ENCODE measurements at places on chromosomes 13 and 19.
A peak's percentile ranks its signal among the peaks of the same experiment; 100 is the strongest.

DNA sequence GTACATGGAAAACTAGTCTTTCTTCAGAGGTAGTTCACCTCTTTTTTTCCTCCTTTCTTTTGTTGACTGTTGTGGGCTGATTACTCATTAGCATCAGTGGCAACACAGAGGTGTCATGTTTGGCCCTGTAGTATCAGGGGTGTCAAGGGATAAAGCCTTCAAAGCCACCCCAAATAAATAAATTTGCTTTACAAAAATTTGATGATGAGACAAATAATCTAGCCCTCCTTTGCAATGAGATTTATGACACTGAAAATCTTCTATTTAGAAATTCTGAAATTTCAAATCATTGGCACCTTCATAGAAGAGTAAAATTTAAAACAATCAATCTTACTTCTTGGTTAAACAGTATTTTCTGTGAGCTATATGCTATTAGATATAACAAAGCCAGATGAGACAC, 1.9 kb downstream of the LACC1 start:
- no peak for DNase-seq

DNA sequence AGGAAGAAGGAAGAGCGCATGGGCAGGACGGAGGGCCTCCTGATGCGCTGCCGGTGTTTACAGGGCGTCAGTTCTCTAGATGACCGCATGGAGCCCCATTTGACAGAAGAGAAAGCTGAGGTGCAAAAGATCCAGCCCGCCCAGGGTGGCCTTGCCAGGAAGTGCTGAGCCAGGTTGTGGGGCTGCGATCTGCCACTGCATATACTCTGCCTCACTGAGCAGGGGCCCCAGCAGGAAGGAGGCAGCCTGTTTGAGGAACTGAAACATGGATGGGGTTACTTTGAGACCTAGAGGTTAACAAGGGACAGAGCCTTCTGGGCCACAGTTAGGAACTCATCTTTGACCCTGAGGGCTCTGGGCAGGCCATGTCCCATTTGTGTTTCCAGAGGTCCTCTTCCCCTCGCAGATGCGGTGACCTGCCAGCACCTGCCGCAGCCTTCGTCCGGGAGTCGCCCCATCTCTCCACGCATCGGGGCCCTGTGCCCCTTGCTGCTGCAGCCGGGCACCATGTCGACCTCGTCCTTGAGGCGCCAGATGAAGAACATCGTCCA, 3.2 kb downstream of the EPN1 start:
- no peak for DNase-seq

DNA sequence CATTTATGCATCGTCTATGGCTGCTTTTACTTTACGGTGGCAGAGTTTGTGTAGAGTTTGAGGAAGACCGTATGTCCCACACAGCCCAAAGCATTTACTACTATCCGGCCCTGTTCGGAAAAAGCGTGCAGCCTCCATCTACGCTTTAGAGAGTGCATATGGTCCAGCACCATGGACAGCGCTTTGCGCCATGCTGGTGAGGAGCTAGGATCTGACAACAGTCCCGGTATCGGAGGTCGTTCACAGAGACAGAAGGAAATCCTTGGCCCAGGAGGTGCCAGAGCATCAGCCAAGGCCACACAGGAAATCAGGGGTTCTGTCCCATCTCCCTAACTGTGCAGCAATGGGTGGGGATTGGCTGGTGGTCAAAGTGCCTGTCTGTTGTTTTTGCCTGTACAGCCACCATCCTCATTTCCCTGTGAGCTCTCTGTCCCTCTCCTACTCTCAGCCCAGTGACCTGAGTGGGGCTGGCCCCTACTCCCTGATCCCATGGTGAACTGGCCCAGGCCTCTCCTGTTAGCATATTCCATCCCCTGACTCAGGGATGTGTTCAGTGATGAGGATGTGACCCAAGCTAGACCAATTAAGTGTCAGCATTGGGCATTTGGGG, 16.2 kb upstream of the PRODH2 start:
- no peak for DNase-seq

DNA sequence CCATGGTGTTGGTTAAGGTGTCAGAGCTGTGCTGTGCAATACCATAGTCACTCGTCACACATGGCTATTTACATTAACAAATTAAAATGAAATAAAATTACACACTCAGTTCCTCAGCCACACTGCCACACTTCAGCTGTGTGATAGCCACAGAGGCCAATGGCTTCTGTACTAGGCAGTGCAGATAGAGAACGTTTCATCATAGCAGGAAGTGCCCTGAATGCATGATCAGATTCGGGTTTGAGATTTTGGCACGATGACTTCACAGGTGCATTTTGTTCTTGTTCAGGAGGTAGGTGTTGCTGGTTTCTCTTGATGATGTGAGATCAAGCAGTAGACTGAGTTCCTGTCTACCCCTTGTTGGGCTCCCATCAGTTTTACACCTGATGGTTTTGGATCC, 6.5 kb downstream of the ARMC6 start:
- peak; percentile 18 for DNase-seq

DNA sequence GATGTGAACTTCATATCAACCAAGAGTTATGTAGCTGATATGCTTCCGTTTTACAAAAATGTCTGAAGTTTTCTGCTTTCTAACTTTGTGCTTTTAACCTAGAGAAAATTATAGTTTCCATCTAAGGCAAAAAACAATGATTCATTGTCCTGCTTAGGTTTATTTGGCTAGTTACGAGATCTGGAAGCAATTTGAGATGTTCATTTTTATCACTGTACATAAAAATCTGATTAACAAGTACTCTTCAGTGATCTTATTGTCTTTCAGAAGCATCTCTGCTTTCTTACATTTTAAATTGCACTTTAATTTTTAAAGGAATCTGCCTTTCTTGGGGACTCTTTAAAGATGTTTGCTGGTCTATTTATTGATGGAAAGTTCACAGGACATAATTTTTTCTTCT, 188.1 kb downstream of the RFC3 start:
- DNase-seq = no peak

DNA sequence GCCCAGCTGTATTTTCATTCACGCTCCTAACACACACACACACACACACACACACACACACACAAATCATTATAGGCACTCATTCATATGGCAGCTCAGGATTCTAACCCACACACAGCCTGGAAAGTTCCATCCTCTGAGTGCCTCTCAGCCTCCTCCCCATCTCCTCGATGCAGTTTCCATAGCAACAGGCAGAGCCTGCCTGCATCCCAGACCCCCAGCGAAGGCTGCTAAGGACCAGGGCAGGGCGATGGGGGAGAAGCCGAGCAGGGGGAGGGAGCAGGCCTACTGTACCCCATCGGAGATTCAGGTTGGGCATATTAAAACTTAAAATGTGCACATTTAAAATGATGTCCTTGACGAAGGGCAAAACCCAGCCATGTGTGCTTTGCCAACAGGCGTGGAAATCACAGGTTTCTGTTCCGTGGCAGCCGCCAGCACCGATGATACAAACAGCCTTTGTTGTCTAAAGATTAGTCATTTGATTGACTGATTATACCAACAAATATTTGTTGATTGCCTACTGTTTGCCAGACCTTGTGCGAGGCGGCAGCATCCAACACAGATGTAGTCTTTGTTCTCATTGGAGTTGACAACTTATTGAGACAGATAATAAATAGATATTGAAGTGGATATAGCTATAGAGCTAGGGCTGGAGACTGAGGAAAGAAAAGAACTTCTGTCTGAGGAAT, 43.8 kb upstream of the USP29 start:
- DNase-seq = no peak

DNA sequence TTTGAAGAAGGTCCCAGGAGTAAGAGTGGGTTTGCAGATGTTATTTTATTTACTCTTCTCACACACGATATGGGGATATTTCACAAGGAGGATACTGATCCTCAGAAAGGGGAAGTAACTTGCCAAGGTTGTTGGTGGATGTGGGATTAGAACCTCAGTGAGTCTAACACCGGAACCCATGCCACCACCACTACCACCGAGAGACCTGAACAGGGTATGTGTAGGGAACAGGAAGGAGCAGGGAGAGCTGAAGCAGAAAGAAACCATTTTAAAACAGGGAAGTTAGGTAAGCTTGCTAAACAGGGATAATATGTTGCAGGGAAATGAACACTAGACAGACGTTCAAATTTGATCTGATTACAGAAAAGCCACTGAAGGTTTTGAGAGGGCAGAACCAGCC, 11.6 kb upstream of the CEACAM3 start:
- no peak for DNase-seq

GRCh38 chr19:48330012-48330681, 4.8 kb downstream of the EMP3 start:
- peak; percentile 86 for DNase-seq

DNA sequence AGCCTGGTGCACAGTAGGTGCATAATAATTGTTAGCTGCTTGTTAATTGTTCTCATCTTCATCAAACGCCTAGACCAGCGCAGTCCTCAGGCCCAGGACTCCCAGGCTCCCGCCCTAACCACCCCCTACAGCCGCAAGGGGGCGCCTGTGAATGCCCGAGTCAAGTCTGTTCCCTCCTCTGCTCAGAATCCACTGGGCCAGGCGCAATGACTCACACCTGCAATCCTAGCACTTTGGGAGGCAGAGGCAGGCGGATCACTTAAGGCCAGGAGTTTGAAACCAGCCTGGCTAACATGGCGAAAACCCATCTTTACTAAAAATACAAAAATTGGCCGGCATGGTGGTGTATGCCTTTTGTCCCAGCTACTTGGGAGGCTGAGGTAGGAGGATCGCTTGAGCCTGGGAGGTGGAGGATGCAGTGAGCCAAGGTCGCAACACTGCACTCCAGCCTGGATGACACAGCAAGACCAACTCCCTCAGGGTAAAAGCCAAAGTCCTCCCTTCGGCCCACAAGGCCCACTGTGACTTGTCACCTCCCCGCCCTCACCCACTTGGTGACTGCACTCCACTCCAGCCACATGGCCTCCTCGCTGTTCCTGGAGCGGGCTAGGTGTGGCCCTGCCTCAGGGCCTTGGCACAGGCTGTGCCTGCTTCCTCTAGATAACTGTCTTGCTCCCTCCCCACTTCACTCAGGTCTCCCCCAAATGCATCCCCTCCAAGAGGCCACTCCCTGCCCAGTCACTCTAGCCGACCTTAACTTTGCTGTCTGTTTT, 9.1 kb downstream of the ZNF653 start:
- peak; percentile 47 for DNase-seq

GRCh38 chr13:50077431-50077830, 62.2 kb downstream of the KCNRG start:
- DNase-seq = no peak

DNA sequence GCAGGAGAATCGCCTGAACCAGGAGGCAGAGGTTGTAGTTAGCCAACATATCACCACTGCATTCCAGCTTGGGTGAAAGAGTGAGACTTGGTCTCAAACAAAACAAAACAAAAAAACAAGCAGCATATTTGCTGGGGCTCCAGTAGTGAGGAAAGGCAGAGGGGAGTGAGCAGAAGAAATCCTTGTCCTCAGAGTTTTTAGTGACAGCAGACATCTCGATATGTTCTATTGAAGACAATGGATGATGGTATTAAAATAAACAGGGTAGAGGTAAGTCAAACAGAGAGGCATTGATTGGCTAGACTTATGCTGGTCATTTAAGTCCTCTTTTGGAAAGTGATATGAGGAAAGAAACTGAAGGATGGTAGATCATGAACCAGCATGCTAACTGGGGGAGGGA, 19.0 kb downstream of the NLRP7 start:
- no peak for DNase-seq

GRCh38 chr13:98094678-98095266, 48.1 kb upstream of the FARP1 start:
- DNase-seq = no peak

DNA sequence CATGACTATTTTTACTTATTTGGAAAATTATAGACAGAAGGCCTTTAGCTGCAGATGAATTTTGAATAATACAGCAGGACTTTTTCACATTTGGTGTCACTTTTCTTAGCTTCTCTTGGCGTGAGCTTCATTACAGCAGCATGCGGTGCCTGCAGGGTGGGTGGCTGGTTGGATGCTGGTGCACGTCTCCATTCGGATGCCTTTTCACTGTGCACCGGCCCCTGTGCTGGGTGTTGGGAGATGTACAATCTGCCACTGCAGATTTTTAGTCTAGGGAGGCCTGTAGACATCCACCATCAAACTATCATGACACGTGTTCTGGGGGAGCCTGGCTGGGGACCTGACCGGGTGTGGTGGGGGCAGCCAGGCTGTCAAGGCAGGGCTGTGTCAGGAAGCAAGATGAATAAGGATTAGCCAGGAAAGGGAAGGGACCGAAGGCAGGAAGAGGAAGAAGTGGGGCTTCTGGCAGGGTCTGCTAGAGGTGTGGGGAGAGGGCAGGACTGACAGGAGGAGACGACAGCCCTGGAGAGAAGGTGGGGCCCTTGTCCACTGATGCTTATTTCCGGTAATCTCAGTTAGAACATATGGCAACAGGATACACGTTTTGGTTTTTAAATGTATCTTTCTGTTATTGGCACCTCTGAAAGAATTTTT, 88.8 kb downstream of the ARHGEF7 start:
- no peak for DNase-seq

- DNase-seq = no peak
Observed at GRCh38 chr13:24159357-24159756, 1.2 kb upstream of the SPATA13 start.

DNA sequence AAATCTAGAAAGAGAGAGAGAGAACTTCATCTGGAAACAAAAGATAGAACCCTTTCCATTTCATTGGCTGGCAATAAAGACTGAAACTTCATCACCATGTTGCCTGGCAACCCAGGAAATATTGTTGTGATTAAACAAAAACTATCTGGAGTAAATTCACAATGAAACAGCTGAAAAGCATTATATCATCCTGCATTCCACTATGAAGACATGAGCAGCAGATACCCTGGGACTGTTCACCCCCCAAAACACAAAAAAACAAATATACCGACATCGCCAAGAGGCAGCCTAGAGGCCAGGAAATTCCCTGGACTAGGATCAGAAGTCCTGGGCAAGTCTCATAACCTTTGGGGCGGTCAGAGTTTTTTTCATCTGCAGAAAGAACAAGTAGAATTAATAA, 158.3 kb downstream of the FOXO1 start:
- no peak for DNase-seq

DNA sequence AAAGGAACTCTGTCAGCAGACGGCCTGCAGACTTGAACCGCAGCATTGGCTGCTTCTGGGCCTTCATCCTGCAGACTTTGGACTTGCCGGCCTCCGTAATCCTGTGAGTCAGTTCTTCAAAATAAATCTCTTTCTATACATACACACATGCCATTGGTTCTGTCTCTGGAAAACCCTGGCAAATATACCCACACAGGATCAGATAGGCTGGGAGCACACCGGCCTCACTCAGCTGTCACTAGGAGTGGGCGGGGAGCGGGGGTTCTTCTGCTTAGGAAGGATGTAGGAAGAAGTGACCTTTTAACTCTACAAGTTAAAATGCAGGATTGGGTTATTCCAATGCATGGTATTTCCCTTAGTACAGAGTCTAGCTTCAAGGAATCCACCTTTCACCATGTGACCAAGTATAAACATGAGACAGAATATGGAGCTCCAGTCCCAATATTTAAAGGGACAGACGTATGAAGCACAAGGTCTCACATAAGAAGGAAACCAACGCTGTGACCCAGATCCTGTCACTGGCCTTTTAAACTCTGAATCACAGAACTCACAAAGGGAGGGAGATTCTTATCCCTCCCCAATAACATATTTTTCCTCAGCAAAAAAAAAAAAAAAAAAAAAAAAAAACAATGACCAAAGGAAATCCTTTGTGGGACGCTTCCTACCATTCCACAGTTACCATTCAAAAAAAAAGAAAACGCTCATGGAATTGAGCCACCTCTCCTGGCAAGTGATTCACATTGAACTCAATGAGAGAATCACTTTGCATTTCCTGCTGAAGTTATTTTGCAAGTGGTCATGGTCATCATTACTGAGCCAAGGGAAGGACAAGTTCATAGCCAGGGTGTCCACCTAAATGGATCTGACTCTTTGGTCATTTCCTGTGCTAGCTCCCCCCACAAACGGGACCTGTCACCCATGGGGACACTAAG, 352.9 kb downstream of the FOXO1 start:
- no peak for DNase-seq

GRCh38 chr19:29501816-29502580, 23.8 kb upstream of the VSTM2B start:
- no peak for DNase-seq
